Activated CD4-positive, alpha-beta memory T cell treated with anti-CD3 and anti-CD28 coated beads for 36 hours (primary cell): ENCODE measurements at places on chromosomes 12 and 14.

GRCh38 chr12:30707613-30708342 lies 12.1 kb upstream of the IPO8 start:
- DNase-seq: no peak

- no peak for DNase-seq
Measured at GRCh38 chr14:52089218-52089617, 20.4 kb upstream of the NID2 start.

DNA sequence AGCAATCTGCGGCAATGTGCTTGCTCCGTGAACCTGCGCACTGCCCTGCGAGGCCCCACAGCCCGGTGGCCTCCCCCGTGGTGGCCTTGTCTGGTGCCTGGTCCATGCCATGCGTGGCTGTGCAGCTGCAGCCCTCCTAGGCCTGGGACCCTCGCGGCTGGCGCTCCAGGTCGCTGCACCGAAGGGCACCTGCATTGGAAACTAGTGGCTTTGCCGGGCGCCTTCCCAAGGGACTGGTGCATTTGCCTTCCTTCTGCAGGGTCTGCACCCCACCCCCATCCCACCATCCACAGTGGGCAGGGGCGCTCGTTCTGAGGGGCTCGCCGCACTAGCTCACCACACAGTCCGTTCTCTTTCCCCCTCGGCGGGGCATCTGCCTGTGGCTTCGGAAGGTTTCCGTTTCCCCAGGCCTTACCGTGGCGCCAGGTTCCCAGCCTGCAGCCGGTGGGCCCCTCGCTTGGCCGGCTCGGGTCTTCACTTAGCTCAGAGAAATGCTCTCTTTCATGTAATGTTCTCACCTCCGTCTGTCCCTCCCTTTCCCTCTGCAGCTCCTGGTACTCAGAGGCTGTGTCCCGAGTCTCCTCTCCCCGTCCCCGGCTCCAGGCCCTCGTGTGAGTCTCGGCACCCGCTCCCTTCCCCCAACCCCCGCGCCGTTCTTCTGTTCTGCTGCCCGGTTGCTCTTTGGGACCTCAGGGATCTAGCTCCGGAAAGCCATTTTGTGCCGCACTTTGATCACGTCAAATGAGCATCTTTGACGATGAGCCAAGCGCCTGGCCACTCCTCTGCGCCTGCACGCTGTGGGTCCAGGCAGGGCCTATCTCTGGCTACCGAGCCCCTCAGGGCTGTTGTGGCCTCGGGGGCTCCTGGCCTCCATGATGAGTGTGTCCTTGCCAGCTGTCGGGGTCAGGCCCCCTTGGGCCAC lies 31.9 kb downstream of the JAG2 start:
- DNase-seq: no peak

- DNase-seq: no peak
Measured at GRCh38 chr14:89158701-89159100, 258.3 kb downstream of the FOXN3 start.
